ENCODE measurements at places on chromosomes 12 and 14.

DNA sequence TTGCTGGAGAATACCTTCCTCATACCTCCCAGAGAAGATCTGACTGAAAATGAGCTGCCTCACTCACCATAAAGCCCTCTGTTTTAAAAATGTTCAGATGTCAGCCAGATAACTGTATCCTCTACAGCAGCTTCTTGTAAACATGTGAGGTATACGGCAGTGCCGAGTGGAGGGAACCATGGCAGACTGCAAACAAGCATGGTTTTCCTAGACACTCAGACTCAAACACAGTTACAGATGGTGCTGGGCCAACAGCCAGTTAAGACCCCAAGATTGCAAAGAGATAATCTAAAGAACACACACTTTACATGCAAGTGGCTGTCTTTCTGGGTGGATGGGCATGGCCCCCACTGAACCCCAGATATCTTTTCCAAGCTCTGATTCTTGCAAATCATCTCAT lies 16.6 kb upstream of the CCDC177 start:
- DNase-seq = no peak

GRCh38 chr12:41979574-41979973 lies 165.1 kb downstream of the GXYLT1 start:
- DNase-seq = no peak

DNA sequence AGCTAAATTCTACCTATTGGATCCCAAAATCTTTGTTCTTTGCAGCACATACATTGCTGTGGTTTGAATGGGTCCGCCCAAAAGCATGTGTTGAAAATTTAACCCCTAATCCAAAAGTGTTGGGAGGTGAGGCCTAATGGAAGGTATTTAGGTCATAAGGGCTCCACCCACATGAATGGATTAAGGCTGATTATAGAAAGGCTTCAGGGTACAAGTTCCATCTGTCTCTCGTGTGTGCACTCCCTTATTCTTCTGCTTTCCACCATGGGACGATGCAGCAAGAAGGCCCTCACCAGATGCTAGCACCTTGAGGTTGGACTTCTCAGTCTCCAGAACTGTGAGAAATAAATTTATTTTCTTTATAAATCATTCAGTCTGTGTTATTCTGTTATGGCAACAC lies 190.9 kb downstream of the SOX5 start:
- DNase-seq = no peak

- DNase-seq = no peak
Measured at GRCh38 chr12:5489760-5490406, 58.0 kb downstream of the NTF3 start.
